NCI-H510A treated with DMSO at 0.1 percent for 48 hours (cell line): ENCODE measurements at places on chromosomes 3 and 15.
A peak's percentile ranks its signal among the peaks of the same experiment; 100 is the strongest.

DNA sequence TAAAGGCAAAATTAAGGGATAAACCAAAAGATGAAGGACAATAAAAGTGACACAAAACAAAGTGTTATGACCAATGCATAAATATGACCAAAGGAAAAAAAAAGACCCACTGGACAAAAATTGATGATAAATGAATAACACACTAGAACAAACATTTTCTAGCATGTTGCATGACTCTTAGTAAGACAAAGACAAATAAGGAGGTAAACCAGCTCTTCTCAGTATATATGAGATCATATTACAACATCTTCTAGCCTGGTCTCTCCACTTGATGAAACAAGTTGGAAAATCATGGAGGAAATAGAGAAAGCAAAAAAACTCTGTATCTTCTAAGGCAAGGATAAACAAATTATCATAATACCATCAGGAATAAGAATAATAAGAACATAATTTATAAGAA is 163.9 kb upstream of the GBE1 start:
- no peak for DNase-seq

DNA sequence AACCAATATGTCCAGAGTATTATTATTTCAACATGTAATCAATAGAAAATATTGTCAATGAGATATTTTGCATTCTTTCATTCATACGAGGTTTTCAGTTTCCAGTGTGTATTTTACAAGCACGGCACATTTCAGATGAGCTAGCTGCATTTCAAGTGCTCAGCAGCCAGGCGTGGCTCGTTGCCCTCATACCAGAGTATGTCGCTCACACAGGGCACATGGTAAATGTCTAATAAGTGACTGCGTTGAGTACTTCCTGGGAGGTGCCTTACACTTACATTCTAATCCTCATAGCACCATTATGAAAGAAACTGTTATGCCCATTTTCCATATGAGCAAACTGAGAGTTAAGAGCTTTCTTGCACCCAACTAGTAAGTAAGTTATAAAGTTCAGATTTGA is 47.4 kb downstream of the TMEM266 start:
- no peak for DNase-seq

DNA sequence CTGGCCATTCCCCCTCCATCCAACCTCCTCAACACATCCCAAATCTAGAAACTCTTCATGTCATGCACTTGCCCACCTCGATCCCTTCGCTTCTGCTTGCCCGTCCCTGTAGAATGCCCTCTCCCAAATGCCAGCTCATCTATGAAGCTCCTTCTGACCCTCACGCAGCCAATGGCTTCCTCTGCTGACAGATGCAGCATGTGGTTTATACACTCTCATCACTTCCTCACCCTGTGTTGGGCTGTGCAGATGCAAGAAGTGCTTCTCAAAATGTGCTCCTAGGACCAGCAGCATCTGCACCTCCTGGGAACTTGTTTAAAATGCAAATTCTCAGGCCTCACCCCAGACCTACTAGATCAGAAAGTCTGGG is 51.7 kb downstream of the SEMA5B start:
- DNase-seq: no peak

- DNase-seq: peak; percentile 4
These were observed 27.0 kb downstream of the PCCB start for GRCh38 chr3:136277115-136277514.

DNA sequence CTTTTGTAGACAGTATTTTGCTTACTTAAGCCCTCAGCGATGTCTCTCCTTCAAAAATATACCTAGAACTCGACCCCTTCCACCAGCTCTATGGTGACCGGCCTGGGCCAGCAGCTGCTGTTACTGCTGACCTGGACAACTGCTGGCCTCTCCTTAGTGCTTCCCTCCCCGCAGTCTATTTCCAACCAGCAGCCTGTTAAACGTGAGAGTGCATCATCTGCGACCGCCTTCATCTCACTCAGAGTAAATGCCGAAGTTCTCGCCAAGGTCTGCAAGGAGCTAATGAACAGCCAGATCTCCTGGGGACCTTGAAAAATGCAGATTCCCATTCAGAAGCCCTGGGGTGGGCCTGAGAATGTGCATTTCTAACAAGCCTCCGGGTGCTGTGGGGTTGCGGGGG is 86.7 kb downstream of the RPLP1 start:
- DNase-seq: no peak

- no peak for DNase-seq
These were observed 662.8 kb upstream of the CCDC54 start for GRCh38 chr3:106714400-106714799.

- DNase-seq: peak; percentile 13
These were observed 159.6 kb downstream of the RORA start for GRCh38 chr15:61069394-61070075.

- DNase-seq: no peak
These were observed 436.5 kb downstream of the CNTN4 start for GRCh38 chr3:2535206-2535605.

DNA sequence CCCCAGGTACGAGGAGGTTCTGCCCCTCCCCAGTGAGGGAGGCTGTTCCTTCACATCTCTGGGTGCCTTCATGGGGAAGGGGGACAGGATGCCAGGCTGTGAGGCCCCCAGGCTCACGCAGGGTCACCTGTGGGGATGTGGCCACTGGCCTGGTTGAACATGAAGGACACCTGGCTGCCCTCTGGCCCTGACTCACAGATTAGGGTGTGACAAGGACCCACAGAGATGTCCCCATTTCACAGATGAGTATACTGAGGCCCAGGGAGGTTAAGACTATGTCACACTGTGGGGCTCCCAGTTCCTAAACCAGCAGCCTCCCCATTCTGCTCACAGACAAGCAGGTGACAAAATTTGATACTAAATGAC is 42.4 kb downstream of the PCSK6 start:
- no peak for DNase-seq

- no peak for DNase-seq
These were observed 36.3 kb downstream of the MLH1 start for GRCh38 chr3:37029516-37030163.

DNA sequence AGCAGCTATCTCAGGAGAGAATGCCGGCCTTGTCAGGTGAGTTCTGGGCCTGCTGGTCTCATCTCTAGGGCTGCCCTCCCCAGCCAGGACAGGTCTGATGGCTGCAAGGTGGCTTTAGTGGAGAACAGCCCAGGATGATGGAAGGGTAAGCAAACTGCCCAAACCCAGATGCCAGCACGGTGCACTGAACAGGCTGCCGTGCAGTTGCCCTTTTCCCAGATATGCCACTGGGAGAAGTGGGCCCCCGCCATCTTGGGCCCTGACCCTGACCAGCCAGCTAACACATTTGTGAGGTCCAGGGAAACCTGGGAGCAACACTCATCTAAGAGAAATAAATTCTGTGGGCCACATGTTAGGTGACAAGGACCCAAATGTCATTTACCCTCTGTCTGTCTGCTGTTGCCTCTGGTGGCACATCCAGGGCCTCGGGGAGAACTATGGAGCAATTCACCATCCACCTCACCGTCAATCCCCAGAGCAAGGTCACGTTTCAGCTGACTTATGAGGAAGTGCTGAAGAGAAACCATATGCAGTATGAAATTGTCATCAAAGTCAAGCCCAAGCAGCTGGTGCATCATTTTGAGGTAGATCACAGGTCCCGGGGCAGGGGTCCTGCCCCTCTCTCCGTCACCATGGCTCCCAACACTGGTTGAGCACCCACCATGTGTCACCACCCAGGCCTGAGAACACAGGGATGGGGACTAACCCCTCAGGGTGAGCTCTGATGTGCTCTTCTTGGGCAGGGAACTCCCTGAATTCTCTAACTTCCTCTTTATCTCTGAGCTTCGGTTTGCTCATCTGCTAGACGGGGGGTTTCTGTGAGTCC is 1.8 kb downstream of the ITIH1 start:
- no peak for DNase-seq

DNA sequence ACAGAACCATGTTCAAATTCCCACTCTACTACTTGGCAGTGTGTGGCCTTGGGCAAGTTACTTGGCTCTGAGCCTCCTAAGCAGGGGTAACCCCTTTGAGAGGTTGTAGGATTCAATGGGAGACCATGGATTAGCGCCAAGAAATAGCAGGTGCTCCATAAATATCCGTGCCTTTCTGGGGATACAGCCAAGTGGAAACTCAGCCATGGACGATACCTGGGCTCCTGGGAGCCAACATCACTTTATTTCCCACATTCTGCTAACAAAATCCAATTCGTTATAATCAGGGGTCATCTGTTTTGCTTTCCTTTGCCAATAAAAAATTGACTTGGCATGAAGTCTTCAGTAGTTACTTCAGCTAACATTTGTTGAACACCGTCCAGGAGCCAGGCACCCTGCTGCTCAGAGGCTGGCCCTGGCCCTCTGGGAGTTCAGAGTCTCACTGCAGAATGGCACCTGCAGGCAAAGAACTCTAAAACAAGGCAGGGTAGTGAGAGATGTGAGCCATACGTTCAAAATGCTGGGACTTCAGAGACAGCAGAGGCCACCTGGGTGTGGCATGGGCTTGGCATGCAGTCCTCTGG is 42.3 kb downstream of the ZDHHC19 start:
- no peak for DNase-seq

GRCh38 chr15:101844916-101845315 is 32.9 kb downstream of the OR4F15 start:
- DNase-seq: no peak

DNA sequence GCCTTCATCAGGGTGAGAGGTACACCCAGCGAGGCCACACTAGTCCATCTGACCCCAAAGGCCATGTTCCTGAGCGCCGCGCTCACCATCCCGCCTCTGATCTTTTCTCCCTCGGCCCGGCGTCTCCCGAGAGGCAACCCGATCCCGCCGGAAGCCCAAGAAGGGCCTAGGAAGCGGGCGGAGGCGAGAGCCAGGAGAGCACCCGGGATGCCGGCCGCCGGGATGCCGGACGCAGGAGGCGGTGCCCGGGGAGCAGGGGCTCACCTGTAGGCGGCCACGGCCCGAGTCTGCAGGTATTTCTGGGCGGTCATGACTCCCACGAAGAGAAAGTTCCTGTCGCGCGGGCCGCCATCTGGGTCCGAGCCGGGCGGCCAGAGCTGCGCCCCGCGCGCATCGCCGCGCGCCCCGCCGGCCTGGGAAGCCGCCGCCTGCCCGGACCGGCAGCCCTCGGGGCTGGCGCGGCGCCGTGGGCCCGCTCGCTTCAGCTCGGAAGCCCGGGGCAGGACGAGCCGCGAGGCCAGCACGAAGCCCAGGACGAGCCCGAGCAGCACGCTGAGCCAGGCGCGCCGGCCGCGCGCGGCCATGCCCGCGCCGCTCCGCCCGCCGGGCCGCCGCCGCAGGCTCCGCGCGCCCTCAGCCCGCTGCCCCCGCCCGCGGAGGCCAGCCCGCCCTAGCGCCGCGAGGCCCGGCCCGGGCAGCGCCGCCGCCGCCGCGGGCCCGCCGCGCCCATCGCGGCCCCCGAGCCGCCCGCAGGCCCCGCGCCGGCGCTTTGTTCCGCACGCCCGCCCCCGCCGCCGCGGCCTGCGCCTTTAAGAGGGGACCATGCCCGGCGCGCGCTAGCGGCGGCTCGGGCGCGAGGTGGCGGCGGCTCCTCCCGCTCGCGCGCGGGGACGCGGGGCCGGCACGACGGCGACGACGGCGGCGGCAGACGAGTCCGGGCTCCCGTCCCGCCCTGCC is 697 bp downstream of the CHSY1 start:
- DNase-seq: peak; percentile 26

DNA sequence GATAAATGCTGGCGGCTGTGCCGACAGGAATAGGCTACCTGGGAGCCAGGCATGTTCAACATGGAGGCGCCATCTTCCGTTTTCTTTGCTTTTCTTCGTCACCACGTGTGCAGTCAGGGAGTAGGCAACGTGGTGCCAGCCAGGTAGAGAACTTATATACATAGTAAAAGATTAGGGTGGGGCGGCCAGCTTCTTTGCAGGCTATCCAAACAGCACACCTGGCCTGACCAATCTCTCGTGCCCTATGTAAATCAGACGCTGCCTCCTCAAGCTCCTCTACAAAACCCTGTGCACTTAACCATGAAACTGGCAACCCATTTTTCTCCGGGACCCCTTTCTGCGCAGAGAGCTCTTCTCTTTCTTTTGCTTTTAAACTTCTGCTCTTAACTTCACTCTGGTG is 28.6 kb upstream of the OR5K4 start:
- DNase-seq: no peak

- peak; percentile 67 for DNase-seq
These were observed 143.3 kb upstream of the SLC2A2 start for GRCh38 chr3:171169866-171170265.

DNA sequence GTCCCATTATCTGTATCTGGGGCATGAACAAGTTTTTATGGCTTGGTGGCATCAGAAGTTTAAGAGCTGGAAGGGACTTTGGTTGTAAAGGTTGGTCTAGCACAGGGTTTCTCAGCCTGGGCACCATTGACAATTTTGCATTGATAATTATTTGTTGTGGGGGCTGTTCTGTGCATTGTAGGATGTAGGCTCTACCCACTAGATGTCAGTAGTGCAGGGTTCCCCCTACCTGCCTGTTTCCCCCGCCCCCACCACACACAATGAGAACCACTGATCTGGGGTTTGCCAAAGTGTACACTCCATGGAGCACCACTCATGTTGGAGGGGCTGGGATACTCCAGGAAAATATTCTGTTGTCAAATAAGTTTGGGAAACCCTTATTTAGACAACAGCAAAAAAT is 42.7 kb downstream of the PLCL2 start:
- DNase-seq: no peak

- DNase-seq: no peak
These were observed 47.7 kb upstream of the INSYN1 start for GRCh38 chr15:73800662-73801345.

DNA sequence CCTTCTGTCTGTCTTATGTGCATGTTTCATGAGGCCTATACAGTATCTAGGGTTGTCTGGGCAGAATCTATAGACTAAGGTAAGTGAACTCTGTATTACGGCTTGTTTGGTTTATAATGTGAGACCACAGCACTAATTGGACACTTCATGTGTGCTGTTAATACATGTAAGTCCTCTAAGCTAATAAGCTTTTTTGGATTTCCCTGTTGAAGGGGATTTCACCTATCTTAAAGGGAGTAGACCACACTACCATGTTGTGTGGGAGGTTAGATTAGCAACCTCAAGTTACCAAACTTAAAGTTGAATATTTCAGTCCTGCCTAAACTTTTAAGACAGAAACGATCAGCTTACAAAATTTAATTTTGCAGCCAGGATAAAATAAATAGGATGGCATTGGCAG is 189.8 kb upstream of the GOLIM4 start:
- no peak for DNase-seq

DNA sequence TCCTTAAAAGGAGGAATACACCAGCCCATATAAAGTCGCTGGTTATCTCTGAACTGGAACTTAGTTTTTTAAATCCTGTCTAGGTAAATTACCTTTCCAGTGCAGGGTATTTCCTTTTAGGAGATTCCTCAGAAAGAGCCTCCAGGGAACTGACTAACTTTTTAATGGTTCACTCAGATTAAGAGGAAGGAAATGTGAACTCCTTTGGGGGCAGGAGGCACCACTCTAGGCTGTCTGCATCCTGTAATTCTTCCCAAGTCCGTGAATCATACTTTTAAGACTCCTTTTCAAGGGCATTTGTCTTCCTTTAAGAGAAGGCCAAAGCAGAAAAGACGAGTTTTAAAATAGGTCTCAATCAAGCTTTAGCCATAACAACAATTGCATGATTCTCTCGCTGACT is 871.2 kb upstream of the NR2F2 start:
- DNase-seq: no peak

DNA sequence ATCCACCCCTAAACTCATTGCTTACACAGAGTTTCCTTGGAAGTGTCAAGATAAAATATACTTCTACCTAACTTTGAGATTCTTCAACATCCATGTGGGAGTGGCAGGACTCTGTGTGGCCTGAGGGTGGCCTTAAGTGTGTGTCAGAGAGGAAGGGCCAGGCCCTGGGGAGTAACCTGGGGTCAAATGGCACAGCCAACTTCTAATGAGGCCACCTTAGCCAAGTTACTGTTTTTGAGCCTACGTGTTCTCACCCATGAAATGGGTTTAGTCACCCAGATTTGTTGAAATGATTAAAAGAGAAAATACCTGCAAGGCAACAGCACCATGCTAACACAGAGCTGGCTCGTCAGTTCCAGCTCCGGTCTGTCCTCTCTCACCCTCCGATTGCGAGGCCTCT is 28.5 kb upstream of the UBE2Q2 start:
- no peak for DNase-seq
